ENCODE measurements at places on chromosomes 6 and 20. TPM values are rescaled to one million over a fixed set of nuclear protein-coding genes. Genes with fewer than 3 reads are reported as not detected.

Gene RAB23
- polyA plus RNA-seq: 1.6 TPM

- no peaks in the 10 kb centered on the region for H3K27me3 ChIP-seq
- no peak for DNase-seq
- no peak overlapping the region for H3K4me3 ChIP-seq
- no peaks in the 10 kb centered on the region for H3K4me1 ChIP-seq
- no peak overlapping the region for H3K27ac ChIP-seq
- H3K36me3 ChIP-seq: peaks cover 6% of the 10 kb centered on the region
These were observed 26.2 kb downstream of the NOL7 start for GRCh38 chr6:13641315-13641714.

DNA sequence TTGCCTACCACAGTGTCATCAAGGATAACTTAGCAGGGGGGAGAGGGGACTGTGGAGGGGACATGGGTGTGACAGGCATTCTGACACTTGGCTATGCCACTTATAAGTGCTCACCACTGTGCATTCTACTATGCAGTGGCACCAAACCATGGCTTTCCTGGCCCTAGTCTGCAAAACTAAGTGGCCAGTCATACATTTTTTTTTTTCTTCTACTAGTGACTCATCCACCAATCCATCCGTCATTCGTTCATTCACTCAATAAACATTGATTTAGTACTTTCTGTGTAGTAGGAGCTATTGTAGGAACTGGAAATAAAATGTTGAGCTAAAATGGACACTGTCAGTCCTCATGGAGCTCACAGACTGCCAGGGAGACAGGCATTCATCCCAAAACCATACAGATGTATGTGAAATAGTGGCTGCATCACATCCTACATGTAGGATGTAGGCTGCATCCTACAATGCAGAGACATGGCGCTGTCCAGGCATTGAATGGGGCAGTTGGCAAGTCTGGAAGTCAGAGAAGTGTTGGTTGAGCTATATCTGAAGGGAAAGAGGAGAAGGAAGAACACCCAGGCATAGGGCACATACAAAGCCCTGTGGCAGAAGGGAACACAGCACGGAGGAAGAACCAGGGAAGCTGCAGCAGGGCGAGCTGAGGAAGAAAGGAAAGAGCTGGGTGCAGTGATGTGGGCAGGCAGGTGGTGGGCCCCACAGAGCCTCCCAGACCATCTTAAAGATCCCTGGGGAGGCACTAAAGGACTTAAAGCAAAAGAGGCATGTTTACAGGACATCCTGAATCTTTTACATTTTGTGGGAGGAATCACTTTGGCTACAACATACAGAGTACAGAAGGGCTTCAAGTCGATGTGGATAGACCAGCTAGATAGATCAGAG lies 224.4 kb downstream of the UST start:
- no peaks in the 10 kb centered on the region for H3K4me1 ChIP-seq
- no peaks in the 10 kb centered on the region for H3K36me3 ChIP-seq
- H3K27me3 ChIP-seq: no peaks in the 10 kb centered on the region
- H3K27ac ChIP-seq: no peak overlapping the region
- no peak overlapping the region for H3K4me3 ChIP-seq

DNA sequence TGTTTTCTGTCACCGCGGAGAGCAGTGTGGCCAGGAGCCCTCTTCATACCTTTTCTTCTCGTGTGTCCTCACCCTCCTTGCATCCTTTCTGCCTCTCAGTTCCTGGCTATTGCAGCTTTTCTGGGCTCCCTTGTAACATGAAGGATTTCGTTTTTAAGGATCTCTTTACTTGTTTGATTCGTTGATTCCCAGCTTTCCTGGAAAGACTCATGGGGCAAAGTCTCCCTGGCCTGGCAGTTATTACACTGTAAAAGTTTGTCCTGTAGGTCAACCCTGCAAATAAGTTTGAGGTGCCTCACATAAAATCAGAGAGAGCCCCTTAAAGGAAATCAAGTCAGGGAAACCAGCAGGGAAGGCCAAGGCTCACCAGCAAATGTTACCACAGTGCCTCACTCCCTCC lies 70.1 kb downstream of the ISM1 start:
- no peaks in the 10 kb centered on the region for H3K4me1 ChIP-seq
- H3K27me3 ChIP-seq: no peaks in the 10 kb centered on the region
- H3K36me3 ChIP-seq: no peaks in the 10 kb centered on the region
- no peak overlapping the region for H3K4me3 ChIP-seq

DNA sequence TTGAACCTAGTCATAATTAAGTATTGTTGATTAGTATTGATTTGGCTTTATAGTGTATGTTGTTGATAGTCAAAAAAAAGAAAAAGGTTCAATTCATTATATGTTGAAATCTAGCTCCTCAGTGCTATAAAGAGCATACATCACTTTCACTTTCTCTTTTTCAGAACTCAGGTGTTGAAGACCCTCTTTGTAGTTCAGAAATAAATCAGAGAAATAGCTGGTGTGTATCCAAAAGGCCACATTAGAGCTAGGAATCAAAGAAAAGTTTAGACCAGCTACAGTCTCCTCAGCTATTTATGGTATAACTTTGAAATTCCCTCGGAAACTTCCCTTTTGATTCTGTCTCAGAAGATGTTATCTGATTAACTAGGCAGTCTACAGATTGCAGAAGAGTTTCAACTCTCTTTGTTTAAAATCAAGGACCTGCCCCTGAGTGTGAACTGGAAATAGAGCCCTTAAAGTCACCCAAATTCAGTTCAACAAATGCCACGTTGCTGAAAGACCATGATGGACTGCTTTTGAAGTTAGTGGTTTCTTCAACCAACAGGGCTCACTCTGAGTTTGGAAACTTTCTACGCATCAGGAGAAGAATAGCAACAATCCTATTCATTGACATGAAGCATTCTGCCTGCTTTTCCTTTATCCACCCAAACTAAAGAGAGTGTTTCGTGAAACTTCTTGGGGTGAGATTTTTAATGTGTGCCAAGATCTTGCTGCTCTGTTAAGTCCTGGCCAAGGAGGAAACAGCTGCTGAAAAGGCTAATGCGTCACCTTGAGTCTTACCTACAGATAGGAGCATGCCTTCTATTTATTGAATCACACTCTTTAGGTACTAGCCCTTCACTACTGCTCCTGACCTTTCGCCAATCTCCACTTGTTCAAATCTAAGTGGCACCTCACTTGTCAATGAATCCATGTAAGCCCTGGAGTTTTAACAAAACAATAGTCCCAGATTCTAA lies 111.7 kb downstream of the TNFRSF21 start:
- H3K27me3 ChIP-seq: no peaks in the 10 kb centered on the region
- H3K36me3 ChIP-seq: no peaks in the 10 kb centered on the region
- DNase-seq: no peak
- H3K4me3 ChIP-seq: no peak overlapping the region

GRCh38 chr6:166413491-166413951 lies 30.8 kb upstream of the MPC1 start:
- no peaks in the 10 kb centered on the region for H3K4me1 ChIP-seq
- H3K4me3 ChIP-seq: no peak overlapping the region
- H3K27me3 ChIP-seq: no peaks in the 10 kb centered on the region

DNA sequence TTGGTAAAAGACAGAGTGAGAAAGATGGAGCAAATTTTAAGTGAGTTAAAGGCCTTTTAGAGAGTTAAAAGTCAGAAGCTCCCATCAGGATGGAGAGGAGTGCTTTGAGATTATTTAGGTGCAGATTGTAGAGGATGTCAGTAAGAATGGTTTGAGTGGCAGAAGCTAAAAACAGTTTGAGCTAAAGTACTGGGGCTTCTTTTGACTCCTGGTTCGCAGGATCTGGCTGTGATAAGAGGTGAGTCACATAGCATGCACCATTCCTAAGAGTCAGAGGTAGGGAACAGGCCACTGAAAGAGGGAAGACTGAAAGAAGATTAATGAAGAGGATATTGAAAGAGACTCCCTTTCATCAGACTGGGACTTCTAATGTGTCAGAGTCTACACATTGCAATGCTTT lies 1047.9 kb upstream of the MAP3K7 start:
- no peak overlapping the region for H3K4me3 ChIP-seq
- no peaks in the 10 kb centered on the region for H3K27me3 ChIP-seq
- DNase-seq: no peak
- H3K27ac ChIP-seq: no peak overlapping the region
- H3K36me3 ChIP-seq: no peaks in the 10 kb centered on the region
- no peaks in the 10 kb centered on the region for H3K4me1 ChIP-seq

GRCh38 chr20:36150847-36151539 lies 3.5 kb upstream of the EPB41L1 start:
- DNase-seq: peak; percentile 43
- H3K27me3 ChIP-seq: no peaks in the 10 kb centered on the region
- H3K4me1 ChIP-seq: peaks cover 24% of the 10 kb centered on the region

DNA sequence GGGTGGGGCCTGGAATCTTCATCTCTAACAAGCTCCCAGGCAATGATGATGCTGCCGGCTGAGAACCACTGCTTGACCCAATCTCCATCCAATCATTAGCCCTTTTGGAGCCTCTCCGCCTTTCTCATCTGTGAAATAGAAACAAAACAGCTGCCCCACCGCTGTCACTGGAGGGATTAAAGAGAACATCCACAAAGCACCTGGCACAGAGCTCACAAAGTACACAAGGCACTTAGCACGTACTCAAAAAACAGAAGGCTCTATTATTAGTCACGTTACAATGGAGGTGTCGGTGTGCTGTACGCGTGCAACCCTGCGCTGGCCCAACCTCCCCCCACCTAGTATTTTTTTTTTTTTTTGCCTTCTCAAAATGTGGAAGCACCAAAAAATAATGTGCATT lies 213.5 kb upstream of the ARID1B start:
- no peaks in the 10 kb centered on the region for H3K27me3 ChIP-seq
- H3K4me1 ChIP-seq: no peaks in the 10 kb centered on the region
- no peak overlapping the region for H3K4me3 ChIP-seq
- DNase-seq: no peak

Gene BPIFB6
- polyA plus RNA-seq: 0.09 TPM

Gene MROH8
- polyA plus RNA-seq: 0.67 TPM

GRCh38 chr20:34415079-34415478 lies 52.0 kb downstream of the ITCH start:
- no peak for DNase-seq
- no peaks in the 10 kb centered on the region for H3K27me3 ChIP-seq
- H3K36me3 ChIP-seq: peaks cover 11% of the 10 kb centered on the region
- H3K27ac ChIP-seq: peak overlapping the region; percentile 12
- no peaks in the 10 kb centered on the region for H3K4me1 ChIP-seq

DNA sequence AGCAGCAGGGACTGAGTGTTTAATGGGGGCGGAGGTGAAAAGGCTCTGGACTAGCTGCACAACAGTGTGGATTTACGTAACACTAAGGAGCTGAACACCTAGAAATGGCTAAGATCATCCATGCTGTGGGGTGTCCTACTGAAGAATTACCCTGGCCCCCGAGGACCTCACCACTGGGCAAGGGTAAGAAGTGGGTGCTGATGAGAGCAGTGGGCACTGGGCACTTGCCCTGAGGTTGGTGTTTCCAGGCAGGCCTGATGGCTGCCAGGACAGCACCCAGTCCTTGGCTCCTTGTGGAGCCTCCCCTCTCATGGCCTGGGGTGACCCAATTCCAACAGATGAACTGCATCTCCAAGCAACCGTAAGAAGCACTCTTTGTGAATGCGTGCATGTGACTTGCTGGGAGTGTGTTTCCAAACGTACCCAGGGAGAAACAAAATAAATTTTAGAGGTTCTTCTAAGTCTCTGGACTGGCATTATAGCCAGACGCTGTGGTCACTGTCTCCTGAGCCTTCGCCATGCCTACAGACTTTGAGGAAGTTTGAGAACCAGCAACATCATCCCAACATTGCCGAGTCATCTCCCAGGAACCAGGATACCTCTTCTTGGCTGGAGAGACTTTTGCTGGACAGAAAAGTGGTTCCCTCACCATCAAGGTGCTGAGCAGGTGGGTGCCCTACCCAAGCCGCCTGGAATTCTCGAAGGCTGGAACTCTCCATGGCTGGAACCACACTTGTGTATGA lies 245.9 kb downstream of the ERMARD start:
- DNase-seq: no peak
- H3K36me3 ChIP-seq: no peaks in the 10 kb centered on the region
- H3K27ac ChIP-seq: no peak overlapping the region
- no peaks in the 10 kb centered on the region for H3K27me3 ChIP-seq
- no peaks in the 10 kb centered on the region for H3K4me1 ChIP-seq
- H3K4me3 ChIP-seq: no peak overlapping the region

GRCh38 chr6:162580619-162581018 lies 146.9 kb downstream of the PRKN start:
- no peaks in the 10 kb centered on the region for H3K36me3 ChIP-seq
- no peaks in the 10 kb centered on the region for H3K27me3 ChIP-seq

GRCh38 chr6:36028088-36028876 lies 674 bp downstream of the MAPK14 start:
- H3K27ac ChIP-seq: peak overlapping the region; percentile 96
- peak overlapping the region; percentile 97 for H3K4me3 ChIP-seq
- H3K36me3 ChIP-seq: peaks cover 11% of the 10 kb centered on the region
- peaks cover 3% of the 10 kb centered on the region for H3K4me1 ChIP-seq

Gene ELOVL2
- polyA plus RNA-seq: not detected

Gene TAAR6
- polyA plus RNA-seq: not detected

GRCh38 chr6:45421709-45422502 lies 44.2 kb upstream of the SUPT3H start:
- H3K4me3 ChIP-seq: peak overlapping the region; percentile 59
- H3K27me3 ChIP-seq: peaks cover 68% of the 10 kb centered on the region
- no peaks in the 10 kb centered on the region for H3K36me3 ChIP-seq
- peak; percentile 15 for DNase-seq
- H3K27ac ChIP-seq: peak overlapping the region; percentile 85

Gene COL21A1
- not detected for polyA plus RNA-seq

Gene CEP162
- 10.8 TPM for polyA plus RNA-seq

GRCh38 chr20:24934101-24934661 lies 14.9 kb upstream of the CST7 start:
- H3K27ac ChIP-seq: no peak overlapping the region
- peak; percentile 77 for DNase-seq
- H3K27me3 ChIP-seq: no peaks in the 10 kb centered on the region
- no peaks in the 10 kb centered on the region for H3K4me1 ChIP-seq
- no peaks in the 10 kb centered on the region for H3K36me3 ChIP-seq

DNA sequence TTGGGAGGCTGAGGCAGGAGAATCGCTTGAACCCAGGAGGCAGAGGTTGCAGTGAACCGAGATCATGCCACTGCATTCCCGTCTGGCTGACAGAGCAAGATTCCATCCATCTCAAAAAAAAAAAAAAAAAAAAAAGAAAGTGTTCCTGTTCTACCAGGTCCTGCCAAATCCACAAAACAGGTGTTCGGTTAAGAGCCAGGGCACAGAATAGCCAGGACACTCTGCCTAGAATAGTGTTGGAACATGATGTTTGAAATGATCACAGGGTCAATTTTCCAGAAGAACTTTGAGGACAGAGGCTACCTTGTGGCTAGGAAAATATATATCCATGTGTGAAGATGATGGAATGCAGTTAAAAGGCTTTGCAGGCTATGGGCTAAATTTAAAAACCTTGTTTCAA lies 63.6 kb upstream of the TRAF3IP2 start:
- no peaks in the 10 kb centered on the region for H3K4me1 ChIP-seq
- no peak overlapping the region for H3K27ac ChIP-seq
- H3K4me3 ChIP-seq: no peak overlapping the region
- no peak for DNase-seq

Gene SLC22A7
- not detected for polyA plus RNA-seq

DNA sequence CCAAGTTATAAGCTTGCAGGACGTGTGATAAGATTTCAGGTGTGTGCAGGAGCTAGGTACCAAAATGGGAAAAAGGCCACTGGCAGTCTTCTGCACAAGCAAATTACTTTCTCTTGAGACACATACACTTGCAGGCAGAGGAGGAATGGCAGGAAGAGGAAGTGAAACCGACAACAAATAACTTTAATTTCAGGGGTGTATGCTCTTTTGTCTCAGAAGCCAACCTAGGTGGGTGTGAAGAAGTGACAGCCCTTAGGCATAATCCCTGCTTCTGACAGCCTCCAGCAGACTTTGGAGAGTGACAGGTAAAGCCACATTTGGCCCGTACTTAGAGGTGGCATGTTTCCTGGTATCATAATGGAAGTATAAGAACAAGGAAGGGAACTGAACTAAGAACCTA lies 118.8 kb upstream of the TRAF3IP2 start:
- no peaks in the 10 kb centered on the region for H3K4me1 ChIP-seq
- H3K27ac ChIP-seq: no peak overlapping the region
- H3K27me3 ChIP-seq: no peaks in the 10 kb centered on the region
- H3K36me3 ChIP-seq: no peaks in the 10 kb centered on the region
- no peak for DNase-seq
- no peak overlapping the region for H3K4me3 ChIP-seq

Data from small intestine (tissue), 16 donors.